Suprapubic skin (tissue), 4 donors: ENCODE measurements at places on chromosomes 5 and 9. TPM values are rescaled to one million over a fixed set of nuclear protein-coding genes. Genes with fewer than 3 reads are reported as not detected.

- peak overlapping the region; percentile 95 for H3K27ac ChIP-seq
- DNase-seq = no peak
- H3K27me3 ChIP-seq = no peaks in the 10 kb centered on the region
Observed at GRCh38 chr9:98254228-98255060, 1.0 kb downstream of the TBC1D2 start.

- no peak overlapping the region for H3K27ac ChIP-seq
- no peak overlapping the region for H3K4me3 ChIP-seq
- peaks cover 23% of the 10 kb centered on the region for H3K27me3 ChIP-seq
Observed at GRCh38 chr9:123957168-123957721, 27.3 kb upstream of the DENND1A start.

DNA sequence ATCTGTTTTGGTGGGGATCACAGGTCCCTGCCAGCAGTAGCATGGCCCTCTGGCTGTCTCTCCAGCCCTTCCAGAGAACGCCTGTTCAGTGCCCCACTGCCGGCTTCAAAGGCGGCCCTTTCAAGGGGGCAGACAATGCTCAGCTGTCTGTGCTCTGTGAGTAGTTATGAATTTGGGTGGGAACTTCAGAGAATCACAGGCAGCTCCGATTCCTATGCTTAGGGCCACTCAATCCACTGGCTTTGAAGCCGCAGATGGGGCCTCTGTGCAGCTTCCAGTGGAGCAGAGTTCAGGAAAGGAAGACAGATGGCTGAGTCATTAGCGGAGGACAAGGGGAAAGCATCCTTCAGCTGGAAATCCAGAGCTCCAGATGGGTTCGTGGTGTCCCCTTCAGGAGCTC is 42.4 kb downstream of the NKX2-5 start:
- H3K27me3 ChIP-seq = peaks cover 3% of the 10 kb centered on the region
- no peaks in the 10 kb centered on the region for H3K36me3 ChIP-seq
- DNase-seq = no peak
- no peak overlapping the region for H3K27ac ChIP-seq
- peaks cover under 1% of the 10 kb centered on the region for H3K4me1 ChIP-seq
- H3K4me3 ChIP-seq = no peak overlapping the region

DNA sequence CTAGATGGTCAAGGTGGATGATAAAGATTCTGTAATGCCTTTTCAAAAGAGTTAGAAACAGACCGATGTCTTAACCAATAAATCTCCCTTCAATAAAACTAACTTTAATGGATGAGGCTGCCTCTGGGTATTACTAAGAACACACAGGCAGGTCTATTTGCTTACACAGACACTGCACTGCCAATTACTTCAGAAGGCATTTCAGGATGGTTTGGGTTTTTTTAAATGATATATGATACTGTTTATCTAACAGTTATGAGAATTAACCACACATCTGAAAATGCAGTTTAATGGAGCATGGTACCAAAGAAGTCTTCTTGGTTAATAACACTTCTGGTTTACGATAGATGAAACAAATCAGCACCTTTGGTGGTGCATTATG is 367.9 kb upstream of the GRAMD2B start:
- H3K27ac ChIP-seq = no peak overlapping the region
- H3K4me3 ChIP-seq = no peak overlapping the region
- H3K36me3 ChIP-seq = no peaks in the 10 kb centered on the region
- H3K4me1 ChIP-seq = no peaks in the 10 kb centered on the region
- DNase-seq = no peak

Gene ANKRD31
- total RNA-seq = not detected

Gene GMCL2
- total RNA-seq = not detected

Gene SPATA31E1
- total RNA-seq = not detected

DNA sequence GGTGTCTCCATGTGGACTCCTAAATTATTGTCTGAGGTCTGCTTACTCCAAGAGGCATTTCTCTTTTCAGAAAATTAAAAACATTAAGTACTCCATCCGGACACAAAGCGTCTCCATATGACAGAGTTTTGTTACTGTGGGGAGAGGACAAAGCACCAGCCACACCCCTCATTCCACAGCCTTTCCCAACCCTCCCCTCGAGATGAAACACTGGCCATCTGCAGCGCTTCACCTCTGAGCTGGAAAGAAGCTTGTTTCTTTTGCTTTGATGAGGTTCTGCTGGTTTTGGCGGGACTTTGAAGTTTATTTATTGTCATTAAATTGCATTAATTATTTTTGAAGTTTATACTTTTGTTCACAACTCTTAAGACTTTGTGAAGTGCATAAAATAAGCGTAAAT is 27.6 kb upstream of the NKD2 start:
- H3K4me1 ChIP-seq = peaks cover 13% of the 10 kb centered on the region
- no peak overlapping the region for H3K27ac ChIP-seq
- peak; percentile 59 for DNase-seq
- H3K36me3 ChIP-seq = no peaks in the 10 kb centered on the region

- DNase-seq = no peak
- no peaks in the 10 kb centered on the region for H3K36me3 ChIP-seq
- H3K27ac ChIP-seq = no peak overlapping the region
- no peak overlapping the region for H3K4me3 ChIP-seq
Observed at GRCh38 chr5:112356178-112356956, 62.7 kb downstream of the EPB41L4A start.

Gene TMEFF1
- not detected for total RNA-seq

Gene SLC36A2
- total RNA-seq = not detected

- no peak for DNase-seq
- no peaks in the 10 kb centered on the region for H3K4me1 ChIP-seq
- no peaks in the 10 kb centered on the region for H3K36me3 ChIP-seq
- H3K4me3 ChIP-seq = no peak overlapping the region
- no peak overlapping the region for H3K27ac ChIP-seq
- H3K27me3 ChIP-seq = no peaks in the 10 kb centered on the region
Observed at GRCh38 chr5:25107853-25108252, 463.1 kb upstream of the CDH10 start.

DNA sequence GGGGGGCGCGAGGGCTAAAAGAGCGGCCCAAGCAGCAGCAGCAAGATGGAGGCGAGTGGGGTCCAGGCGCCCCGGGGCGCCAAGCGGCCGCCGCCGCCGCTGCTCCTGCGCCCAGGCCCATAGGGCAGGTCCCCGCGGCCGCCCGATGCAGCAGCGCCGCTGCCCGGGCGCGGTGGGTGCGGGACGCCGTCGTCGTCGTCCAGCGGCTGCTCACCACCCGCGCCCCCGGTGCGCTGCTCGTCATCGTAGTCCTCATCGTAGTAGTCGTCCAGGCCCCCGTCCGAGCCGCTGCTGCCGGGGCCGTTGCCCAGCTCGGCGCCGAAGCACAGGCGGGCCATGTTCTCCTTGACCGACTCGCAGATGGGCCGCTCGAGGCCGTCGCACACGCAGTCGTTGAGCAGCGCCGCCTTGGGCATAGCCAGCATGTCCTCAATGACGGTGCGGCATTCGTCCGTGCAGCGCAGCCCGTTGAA is 1.5 kb downstream of the GAS1 start:
- peak overlapping the region; percentile 96 for H3K27ac ChIP-seq
- H3K4me3 ChIP-seq = peak overlapping the region; percentile 95
- no peaks in the 10 kb centered on the region for H3K27me3 ChIP-seq
- peaks cover 38% of the 10 kb centered on the region for H3K4me1 ChIP-seq
- H3K36me3 ChIP-seq = no peaks in the 10 kb centered on the region
- no peak for DNase-seq

Gene CDC25C
- total RNA-seq = 0.38 TPM

Gene PCDHB12
- total RNA-seq = 0.97 TPM

Gene MACROH2A1
- 197 TPM for total RNA-seq

- no peak for DNase-seq
- H3K27ac ChIP-seq = no peak overlapping the region
- no peaks in the 10 kb centered on the region for H3K27me3 ChIP-seq
- no peaks in the 10 kb centered on the region for H3K36me3 ChIP-seq
- H3K4me3 ChIP-seq = no peak overlapping the region
- peaks cover under 1% of the 10 kb centered on the region for H3K4me1 ChIP-seq
Observed at GRCh38 chr9:115333277-115334070, 215.5 kb upstream of the TNC start.

DNA sequence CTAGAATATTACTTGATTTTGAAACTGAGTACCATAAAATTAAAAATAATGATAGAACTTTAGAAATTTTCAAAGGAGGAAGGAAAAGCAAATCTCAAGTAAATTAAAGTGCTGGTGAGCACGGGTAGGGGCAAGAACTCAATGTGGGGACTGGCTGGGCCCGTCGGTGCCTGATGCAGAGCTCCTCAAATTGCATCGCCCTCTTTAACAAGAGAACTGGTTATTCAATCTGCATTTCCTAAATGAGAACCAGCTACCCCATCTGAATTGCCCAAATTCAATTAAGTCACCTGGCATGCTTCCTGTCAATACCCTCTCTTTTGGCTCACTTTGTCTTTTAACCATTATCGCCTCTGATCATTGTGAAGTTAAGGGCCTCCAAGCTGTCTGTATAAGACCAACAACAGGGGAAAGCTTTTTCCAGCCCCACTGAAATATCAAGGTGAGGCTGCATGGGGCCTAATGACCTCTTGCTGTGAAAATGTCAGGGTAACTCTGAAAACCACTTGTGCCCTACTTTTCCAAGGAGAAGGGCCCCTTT is 316.7 kb downstream of the SLIT3 start:
- DNase-seq = no peak
- peaks cover 8% of the 10 kb centered on the region for H3K4me1 ChIP-seq
- no peak overlapping the region for H3K4me3 ChIP-seq
- no peak overlapping the region for H3K27ac ChIP-seq
- no peaks in the 10 kb centered on the region for H3K27me3 ChIP-seq
- H3K36me3 ChIP-seq = no peaks in the 10 kb centered on the region

DNA sequence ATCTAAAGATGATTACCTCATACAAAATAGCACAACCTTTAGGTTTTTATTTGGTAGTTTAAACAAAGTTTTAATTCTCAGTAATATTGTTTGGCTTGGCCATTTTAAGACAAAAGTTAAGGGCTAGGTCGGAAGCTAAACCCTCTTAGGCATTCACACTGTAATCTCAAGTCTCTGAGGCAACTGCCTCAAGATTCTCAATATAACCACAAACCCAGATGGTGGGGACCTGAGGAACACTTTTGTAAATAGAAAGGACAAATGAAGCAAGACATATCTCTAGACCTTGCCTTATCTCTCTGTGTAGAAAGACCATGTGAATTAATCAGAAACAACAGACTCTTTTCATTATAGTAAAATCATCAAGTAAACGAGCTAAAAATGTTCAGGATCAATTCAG is 500.2 kb upstream of the CDH6 start:
- no peak overlapping the region for H3K4me3 ChIP-seq
- H3K27ac ChIP-seq = no peak overlapping the region
- no peak for DNase-seq
- H3K27me3 ChIP-seq = no peaks in the 10 kb centered on the region
- no peaks in the 10 kb centered on the region for H3K4me1 ChIP-seq

DNA sequence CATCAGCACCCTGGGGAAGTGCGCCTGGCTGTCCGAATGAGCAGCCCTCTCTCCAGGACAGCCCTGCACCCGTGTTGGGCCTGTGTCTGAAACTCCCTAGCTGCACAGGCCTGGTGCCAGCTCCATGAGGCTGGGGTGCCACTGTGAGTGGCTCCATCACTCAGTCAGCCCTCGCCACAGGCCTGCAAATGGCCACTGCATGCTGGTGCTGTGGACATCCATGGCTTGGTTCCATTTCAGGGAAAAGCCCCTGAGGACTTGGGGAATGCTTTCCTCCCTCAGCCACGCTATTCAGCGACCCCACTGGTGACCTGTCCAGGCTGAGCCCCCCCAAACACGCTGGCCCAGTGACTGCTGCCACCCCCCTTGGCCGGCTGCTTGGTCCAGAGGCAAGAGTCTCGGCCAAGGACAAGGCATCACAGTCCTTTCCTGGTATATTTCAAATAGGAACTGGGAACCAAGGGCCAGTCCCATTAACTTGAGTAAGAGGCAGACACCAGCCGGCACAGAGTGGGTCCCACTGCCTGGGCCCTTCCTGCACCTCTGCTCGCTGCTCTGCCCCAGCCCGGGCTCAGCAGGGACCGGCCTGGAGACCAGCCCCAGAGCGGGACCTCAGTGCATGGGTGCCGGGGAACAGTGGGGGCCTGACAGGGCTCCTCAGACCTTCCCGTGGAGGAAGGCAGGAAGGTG is 181.3 kb downstream of the AUH start:
- DNase-seq = peak; percentile 71
- peaks cover 27% of the 10 kb centered on the region for H3K4me1 ChIP-seq
- no peak overlapping the region for H3K4me3 ChIP-seq
- no peak overlapping the region for H3K27ac ChIP-seq
- no peaks in the 10 kb centered on the region for H3K27me3 ChIP-seq

DNA sequence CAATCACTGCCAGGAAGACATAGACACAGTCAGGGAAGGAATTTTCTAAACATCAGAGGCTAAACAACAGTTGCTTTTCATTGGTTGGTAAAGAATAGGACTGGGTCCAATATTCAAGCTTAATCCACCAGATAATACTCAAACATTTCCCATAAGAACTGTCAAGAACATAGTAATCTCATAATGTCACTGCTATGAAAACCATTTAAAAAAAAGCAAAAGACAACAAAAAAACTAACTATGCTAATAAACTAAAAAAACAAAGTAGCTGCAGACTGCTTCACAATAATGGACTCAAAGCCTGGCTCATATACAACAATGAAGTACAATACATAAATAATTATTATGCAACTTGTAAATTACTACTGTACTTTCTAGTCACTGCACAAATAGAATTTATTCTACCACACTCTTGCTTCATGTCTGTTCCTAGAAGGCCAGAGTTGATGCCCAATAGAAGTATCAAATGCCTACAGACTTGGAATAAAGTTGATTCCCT is 148.7 kb downstream of the MLLT3 start:
- no peak overlapping the region for H3K4me3 ChIP-seq
- peaks cover 16% of the 10 kb centered on the region for H3K4me1 ChIP-seq
- no peaks in the 10 kb centered on the region for H3K27me3 ChIP-seq
- DNase-seq = no peak

GRCh38 chr5:76497986-76498717 is 95.1 kb downstream of the IQGAP2 start:
- H3K27ac ChIP-seq = no peak overlapping the region
- H3K4me3 ChIP-seq = no peak overlapping the region
- H3K27me3 ChIP-seq = no peaks in the 10 kb centered on the region
- H3K36me3 ChIP-seq = no peaks in the 10 kb centered on the region

Gene C5orf52
- total RNA-seq = not detected

DNA sequence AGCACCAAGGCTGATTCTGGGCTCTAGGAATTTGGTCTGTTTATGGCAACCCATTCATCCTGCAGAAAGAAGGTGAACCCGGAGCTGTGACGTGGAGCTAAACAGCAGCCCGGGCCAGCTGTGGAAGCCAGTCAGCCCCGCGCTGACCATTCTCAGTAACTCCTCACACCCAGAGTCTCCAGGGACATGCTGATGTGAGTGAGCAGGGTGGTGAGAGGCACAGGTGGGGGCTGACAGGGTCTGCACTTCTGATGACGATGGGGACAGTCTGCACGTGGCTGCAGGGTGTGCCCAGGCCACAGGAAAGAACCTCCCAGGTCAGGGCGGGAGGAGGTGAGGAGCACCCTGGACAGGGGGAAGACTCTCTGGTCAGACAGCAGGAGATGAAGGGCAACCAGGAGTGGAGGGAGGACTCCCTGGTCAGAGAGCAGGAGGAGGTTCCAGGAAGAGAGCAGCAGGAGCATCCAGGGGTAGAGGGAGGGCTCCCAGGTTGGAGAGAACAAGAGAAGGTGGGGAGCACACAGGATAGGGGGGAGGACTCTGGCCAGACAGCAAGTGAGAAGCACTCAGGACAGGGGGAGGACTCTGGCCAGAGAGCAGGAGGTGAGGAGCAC is 26.1 kb upstream of the SLC6A3 start:
- peak; percentile 44 for DNase-seq
- H3K27ac ChIP-seq = no peak overlapping the region
- peaks cover 40% of the 10 kb centered on the region for H3K36me3 ChIP-seq
- H3K4me3 ChIP-seq = no peak overlapping the region

GRCh38 chr5:81393430-81393782 is 528 bp downstream of the ACOT12 start:
- peak overlapping the region; percentile 55 for H3K4me3 ChIP-seq
- H3K27me3 ChIP-seq = peaks cover 28% of the 10 kb centered on the region
- H3K36me3 ChIP-seq = no peaks in the 10 kb centered on the region
